NCI-H774 (cell line): ENCODE measurements at places on chromosomes 3 and 15.

GRCh38 chr3:79167651-79168416 is 600.0 kb downstream of the ROBO1 start:
- no peak for DNase-seq

- no peak for DNase-seq
Measured at GRCh38 chr15:87767516-87767915, 489.0 kb downstream of the NTRK3 start.

DNA sequence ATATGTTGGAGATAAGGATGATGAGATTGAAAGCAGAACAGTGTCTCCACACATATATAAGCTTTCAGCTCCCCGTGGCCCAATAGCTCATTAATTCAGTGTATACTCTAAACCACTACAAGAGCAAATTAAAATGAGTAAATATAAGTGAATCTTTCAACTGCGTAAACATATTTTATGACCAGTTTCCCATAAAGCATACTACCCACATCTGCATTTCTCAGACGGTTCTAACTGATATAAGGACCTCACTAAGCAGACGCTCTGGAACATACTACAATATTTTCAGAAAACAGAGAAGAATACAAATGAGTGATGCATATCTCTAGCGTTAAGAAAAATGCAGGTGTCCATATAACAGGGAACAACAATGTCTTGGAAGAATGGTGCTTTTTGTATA is 73.2 kb downstream of the INO80 start:
- DNase-seq, result no peak

DNA sequence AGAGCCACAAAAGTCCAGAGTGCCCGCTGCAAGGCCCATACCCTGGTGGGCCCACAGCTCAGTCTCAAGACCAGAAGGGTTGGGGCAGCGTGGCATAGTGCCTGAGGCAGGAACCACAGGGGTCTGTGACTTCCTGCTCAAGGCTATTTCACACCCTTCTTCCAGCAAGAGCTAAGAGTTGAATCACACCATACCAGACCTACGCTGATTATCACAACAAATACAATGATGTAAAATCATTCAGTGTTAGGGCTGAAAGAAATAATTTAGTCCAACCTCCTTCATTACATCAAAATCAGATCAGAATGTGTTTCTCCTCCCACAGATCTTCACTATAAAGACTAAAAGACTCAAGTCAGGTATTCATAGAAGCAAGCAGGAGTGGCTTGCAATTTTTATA is 27.8 kb upstream of the ST8SIA2 start:
- DNase-seq, result no peak

DNA sequence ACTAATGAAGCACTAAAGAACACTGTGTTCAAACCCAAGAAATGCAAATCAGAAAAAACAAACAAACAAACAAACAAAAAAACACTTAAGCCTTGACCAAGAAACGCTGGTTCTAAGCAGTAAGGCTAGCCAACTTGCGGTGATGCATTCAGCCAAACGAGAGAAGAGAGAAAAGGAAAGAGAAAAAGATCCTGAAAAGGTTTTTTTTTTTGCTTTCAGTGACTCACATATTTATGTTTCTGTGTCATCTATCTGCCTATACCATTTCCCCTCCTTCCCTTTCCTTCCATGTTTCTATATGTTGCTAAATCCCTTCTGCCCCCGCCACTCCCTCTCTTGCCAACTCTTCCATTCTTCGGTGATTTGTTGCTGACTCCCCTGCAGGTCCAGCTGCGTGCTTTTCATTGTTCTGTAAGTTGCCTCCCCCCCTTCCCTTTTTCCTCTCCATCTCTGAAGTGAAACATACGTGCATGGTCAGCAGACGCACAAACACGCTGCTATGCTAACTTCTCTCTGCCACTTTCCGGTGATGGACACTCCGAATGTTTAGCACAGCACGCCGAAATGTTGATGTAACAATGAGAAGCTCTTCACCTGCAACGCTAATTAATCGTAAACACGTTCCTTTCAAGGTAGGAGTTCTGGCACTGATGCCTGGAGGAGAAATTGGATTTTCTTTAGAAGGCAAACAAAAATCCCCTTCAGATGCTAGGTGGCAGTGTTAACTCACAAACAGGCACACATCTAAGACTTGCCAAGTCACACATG is 154.4 kb downstream of the TUSC7 start:
- DNase-seq, result peak; percentile 27

- no peak for DNase-seq
Measured at GRCh38 chr15:51966192-51966591, 5.4 kb downstream of the LEO1 start.

DNA sequence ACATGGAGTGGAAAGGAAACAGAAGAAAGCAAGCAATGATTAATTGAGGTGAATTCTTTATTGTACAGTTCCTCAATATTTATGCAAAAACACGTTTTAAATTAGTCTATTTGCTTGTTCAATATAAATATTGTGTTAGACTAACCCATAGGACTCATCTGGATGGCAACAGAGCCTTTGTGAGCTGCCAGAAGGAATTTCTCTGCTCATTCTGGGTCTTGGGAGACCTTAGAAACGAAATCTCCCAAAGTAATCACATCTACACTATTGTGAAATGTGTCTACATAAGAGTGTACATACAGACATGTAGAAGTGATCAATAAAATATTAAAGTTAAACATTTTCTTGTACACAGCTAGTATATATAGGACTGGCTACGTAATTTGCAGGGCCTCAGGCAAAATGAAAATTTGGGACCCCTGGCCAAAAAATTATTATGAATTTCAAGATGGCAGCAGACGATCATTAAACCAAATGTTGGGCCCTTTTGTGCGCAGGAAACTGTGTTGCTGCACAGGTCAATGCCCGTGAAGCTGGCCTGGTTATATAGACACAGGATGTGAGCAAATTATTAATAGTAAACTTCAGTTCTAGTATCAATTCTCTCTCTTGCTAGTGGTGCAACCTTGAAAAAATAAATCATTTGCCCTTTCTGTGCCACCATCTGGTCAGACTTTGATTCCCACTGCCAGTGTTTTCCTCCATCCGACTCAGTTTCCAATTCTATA is 83.3 kb downstream of the MINAR1 start:
- no peak for DNase-seq

DNA sequence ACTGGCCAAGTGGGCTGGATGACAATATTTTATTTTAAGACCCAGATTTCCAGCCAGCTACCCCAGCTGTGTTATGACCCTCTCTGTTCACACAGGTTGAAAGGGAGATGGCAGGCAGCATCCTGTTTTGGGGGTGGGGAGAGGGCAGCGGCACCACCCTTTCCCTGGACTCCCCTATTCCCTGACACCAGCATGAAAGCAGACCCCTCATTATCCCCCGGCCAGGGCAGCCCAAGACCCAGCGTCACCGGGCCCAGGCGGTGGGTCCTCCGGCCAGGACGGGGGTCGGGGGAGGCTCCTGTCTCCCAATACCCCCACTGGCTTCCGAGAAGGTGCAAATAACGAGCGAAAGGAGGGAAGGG is 127.6 kb upstream of the MEF2A start:
- DNase-seq, result no peak

- DNase-seq, result no peak
Measured at GRCh38 chr3:18771931-18772330, 346.8 kb upstream of the SATB1 start.

- DNase-seq, result no peak
Measured at GRCh38 chr15:38589502-38589901, 24.9 kb upstream of the RASGRP1 start.

GRCh38 chr3:72791161-72791560 is 57.1 kb downstream of the SHQ1 start:
- no peak for DNase-seq

DNA sequence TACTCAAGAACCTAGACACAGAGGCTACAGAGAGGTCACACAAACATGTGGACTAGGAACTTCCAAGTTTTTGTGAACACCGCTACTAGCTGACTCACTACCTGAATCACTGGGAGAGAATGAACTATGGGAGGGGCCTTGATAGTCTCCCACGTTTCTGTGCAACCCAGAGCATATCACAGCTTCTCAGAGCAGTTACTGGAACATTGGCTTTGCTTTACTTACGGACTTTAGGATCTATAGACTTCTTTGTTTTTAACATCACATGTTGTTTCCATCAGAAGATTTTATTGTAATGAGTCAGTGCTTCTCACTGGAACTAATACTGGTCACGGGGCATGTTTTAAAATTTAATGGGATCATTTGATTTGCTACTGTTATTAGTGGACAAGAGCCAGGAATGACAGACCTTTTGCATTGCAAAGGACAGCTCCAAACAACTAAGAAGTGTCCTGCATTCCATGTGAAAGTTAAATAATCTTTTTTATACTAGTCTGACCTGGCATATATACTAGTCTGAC is 35.6 kb downstream of the RTP4 start:
- DNase-seq, result no peak

DNA sequence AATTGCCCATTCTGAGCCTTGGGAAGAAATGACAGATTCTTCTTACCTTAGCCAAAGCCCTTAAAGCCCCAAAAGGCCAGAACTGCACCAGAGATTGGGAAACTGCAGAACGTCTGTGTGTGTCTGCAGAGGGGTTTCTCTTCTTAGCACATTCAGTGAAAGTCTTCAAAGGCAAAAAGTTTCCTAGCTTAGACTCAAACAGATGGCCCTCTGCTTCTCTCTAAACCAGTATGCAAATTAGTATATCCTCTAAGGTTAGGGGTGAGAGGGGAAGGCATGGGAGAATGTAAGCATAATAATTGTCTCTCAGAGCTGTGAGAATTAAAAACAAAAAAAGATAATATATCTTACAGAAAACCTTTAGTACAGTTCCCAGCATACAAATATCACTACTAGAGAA is 334.0 kb upstream of the MCTP2 start:
- no peak for DNase-seq

GRCh38 chr3:38662544-38662943 is 13.1 kb upstream of the SCN5A start:
- DNase-seq, result no peak

DNA sequence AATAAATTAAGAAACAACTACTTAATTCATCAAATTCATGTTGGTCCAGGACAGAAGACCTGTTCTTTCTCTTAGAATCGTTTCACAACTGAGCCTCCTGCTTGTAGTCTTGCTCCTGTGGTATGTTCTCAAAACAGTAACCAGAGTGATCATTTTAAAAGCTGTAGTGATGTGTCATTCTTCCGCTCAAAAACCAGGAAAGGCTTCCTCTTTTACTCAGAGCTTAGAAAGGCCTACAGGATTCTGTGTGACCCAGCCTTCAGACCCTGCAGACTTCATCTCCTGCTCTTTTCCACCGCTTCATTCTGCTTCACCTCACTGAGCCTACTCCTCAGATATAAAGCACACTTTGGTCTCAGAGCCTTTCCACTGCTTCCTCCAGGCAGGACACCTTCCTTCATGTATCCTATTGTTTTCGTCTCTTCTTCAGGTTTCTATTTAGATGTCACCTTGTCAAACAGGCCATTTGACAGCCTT is 22.7 kb downstream of the ST6GAL1 start:
- DNase-seq, result no peak

DNA sequence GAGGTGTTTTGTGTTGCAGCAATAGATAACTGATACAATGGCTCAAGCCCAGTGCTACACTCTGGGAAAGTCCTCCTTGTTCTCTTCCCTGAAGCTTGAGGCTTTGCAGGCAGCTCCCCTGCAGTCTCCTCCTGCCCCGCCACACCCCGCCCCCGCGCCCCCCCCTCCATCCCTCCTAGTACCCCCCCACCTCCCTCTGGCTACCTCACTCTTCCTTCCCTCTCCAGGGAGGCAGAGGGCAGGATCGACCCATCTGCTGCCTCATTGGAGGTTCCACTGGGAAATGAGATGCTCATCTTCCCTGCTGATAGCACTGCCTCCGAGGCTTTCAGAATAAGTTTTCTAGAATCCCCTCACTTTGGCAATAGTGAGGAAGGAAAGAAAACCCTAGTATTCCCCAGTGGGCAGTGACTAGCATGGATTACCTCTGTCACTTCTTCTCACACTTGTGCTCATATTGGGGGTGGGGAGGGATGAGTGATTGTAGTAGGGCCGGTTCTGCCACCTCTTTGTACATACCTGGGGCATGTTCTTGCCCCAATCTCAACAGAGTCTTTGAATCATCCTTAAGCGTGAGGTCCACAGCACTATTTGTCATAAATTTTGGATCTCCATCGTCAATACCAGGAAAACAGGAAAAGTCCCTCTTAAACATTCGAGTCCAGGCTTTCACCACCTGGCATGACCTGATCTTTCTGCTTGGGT is 16.3 kb upstream of the RAB7A start:
- DNase-seq, result no peak

DNA sequence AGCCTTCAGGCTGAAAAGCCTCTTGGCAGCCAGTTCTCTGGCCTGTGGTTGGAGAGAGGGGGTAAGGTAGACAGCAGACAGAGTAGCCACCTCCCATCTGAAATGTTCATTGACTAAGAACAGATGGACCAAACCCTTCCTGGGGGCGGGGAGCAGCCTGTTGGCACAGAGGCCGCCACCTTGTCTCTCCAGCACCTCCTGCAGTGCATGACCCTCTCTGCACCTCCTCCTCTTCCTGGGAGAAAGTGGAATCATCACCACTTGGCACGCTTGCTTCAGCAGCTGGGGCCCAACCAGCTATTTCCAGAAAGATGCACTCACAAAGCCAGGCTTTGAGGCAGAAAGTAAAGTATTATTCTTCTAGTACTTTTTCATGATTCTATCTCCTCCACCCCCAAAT is 313.4 kb upstream of the CHRM5 start:
- no peak for DNase-seq

- DNase-seq, result no peak
Measured at GRCh38 chr3:23761440-23761896, 44.3 kb upstream of the UBE2E1 start.

GRCh38 chr3:112633191-112633590 is 7.8 kb downstream of the CCDC80 start:
- no peak for DNase-seq

DNA sequence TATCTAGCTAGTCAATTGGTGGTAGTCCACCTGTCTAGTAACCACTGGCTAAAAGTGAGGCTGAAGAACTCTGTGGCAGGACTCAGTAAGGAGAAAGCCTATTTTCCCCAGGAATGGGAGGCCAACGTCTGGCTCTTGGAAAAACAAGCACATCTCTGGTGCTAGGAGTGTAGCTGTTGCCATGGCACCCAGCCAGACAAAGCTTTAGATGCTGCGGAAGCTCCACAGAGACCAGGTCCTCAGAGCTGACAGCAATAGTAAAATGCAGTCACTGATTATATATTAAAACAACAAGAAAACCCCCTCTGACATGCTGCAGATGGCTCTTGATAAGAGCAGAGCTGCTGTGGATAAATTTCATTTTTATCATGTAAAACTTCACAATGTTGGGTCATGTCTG is 124.9 kb upstream of the STRIT1 start:
- DNase-seq, result no peak

DNA sequence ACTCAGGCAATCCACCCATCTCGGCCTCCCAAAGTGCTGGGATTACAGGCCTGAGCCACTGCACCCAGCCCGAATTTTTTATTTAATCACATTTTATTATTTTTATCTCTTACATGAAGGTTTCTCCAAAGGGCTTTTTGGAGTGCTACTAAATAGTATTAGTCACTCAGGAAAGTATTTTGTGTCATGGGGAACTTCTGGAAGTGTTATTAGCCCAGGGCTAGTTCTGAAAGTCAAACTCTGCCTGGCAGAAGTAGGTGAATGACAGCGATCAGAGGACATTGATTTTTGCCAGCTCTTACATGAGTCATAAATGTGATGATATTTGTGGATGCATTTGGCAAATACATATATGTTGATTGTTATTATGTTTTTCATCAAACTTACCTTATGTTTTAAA is 48.7 kb downstream of the ZPLD1 start:
- no peak for DNase-seq

GRCh38 chr15:90881978-90882721 is 2.2 kb upstream of the FES start:
- DNase-seq, result no peak

GRCh38 chr3:115698851-115699591 is 75.7 kb downstream of the GAP43 start:
- DNase-seq, result no peak
